EH (cell line): ENCODE measurements at places on chromosomes 5 and 9.

- DNase-seq, result peak; percentile 50
Observed at GRCh38 chr9:113876151-113876992, at the start of gene ZNF618. TSS of gene ZNF618 (plus strand) at chr9:113876309. CDS start at chr9:113876381, 72 bp downstream.

- no peak for DNase-seq
Observed at GRCh38 chr9:122113574-122113973, 20.5 kb upstream of the TTLL11 start.

GRCh38 chr9:110330484-110331105, 7.1 kb downstream of the TXNDC8 start:
- peak; percentile 75 for DNase-seq

- DNase-seq, result no peak
Observed at GRCh38 chr5:81007637-81008027, 47.5 kb downstream of the RASGRF2 start.

GRCh38 chr5:109741390-109741789, 51.7 kb downstream of the MAN2A1 start:
- DNase-seq, result no peak

DNA sequence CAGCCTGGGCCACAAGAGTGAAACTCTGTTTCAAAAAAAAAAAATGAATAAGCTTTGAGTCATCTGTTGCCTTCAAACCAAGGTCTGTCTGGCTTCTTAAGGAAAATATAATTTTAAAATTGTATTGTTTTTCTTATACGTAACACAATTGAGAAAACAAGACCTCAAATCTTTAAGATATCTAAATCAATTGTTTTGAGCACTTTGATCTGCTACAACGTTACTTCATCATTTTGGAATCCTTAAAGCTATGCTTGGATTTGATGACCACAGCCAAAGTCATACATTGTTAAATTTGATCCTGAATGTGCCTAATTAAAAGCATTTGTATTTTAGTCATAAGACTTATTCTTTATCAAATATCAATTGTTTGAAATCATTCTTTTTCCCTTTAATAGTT, 37.7 kb upstream of the VCAN start:
- DNase-seq, result peak; percentile 10

GRCh38 chr5:64632251-64632650, 58.1 kb upstream of the SHISAL2B start:
- DNase-seq, result peak; percentile 10

- DNase-seq, result no peak
Observed at GRCh38 chr5:80837679-80838078, 122.5 kb upstream of the RASGRF2 start.

- DNase-seq, result no peak
Observed at GRCh38 chr9:95666096-95666784, 149.5 kb upstream of the PTCH1 start.

DNA sequence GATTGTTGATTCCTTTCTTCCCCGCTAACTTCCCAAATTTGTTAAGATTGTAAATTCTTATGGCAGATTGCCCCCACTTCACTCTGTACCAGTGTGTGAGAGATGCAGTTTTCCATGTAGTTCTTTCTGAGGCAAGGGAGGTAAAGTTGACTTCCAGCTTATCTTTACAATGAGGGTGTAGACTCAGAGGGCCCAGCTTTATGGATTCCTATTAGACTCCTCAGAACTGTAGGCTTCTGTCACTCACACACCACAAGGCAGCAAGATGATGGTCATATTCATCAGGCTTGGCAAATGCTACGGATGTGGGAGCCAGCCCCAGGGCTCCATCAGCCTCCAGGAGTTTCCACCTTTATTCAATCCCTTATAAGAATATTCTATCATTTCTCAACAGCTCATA, 461.9 kb upstream of the KLF4 start:
- DNase-seq, result no peak

DNA sequence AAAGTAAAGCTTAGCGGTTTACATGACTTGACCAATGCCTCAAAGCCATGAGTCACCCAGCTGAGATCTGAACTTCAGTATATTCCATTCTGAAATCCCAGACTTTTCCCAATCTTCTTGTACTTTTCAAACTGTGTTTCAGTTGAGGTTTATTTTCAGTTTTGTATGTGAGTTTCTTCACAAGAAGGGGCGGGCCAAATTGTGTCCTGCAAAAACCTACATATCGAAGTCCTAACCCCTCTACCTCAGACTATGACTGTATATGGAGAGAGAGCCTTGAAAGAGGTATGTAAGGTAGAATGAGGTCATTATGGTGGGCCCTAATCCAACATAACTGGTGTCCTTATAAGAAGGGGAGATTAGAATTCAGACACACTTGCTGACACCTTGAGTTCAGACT, 666 bp upstream of the TLR4 start:
- peak; percentile 62 for DNase-seq

DNA sequence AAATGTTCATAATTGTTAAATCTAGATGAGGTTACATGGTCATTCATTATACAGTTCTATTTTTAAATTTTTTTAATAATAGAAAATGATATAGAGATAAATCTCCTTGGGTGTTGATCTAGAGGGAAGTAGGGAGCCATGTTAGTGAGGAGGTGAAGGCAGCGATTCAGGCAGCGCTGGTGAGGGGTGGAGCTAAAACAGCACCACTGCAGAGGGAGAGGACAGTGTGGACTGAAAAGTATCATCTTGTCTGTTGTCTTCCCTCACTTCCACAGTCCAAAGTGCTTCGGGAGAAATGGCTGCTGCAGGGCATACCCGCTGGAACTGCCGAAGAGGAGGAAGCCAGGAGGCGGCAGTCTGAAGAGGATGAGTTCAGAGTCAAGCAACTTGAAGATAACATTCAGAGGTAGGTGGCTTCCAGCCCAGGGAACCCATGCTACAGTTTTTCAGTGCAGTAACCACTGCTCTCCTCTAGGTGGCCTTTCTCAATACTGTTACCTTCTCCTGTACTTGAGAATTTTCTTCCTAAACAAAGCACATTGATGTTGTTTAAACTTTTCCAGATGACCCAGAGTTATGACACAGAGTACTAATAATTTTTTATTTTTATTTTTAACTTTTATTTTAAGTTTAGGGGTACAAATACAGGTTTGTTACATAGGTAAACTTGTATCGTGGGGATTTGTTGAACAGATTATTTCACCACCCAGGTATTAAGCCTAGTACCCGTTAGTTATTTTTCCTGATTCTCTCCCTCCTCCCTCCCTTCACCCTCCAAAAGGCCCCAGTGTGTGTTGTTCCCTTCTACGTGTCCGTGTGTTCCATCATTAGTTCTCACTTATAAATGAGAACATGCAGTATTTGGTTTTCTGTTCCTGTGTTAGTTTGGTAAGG, 100.5 kb downstream of the PALM2AKAP2 start:
- peak; percentile 52 for DNase-seq

- DNase-seq, result no peak
Observed at GRCh38 chr5:89232139-89232603, 349.2 kb upstream of the MEF2C start.

- no peak for DNase-seq
Observed at GRCh38 chr5:35853631-35854030, 3.1 kb upstream of the IL7R start.

DNA sequence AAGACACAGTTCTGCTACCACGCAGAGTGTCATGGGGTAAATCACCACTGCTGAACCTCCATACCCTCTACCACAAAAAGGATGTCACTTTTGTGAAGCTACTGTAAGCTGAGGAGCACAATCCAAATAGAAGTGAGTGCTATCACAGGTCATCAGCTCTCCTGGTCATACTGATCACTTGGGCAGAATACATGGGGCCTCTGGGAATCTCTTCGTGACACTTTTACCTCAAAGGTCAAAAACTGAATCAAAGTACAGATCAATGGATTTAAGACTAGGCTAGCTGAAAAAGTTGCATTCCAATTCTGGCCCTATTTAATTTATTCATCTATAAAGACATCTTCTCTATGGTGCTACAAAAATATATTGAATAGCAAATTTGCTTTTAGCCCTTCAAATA, 115.5 kb downstream of the MPDZ start:
- DNase-seq, result no peak

DNA sequence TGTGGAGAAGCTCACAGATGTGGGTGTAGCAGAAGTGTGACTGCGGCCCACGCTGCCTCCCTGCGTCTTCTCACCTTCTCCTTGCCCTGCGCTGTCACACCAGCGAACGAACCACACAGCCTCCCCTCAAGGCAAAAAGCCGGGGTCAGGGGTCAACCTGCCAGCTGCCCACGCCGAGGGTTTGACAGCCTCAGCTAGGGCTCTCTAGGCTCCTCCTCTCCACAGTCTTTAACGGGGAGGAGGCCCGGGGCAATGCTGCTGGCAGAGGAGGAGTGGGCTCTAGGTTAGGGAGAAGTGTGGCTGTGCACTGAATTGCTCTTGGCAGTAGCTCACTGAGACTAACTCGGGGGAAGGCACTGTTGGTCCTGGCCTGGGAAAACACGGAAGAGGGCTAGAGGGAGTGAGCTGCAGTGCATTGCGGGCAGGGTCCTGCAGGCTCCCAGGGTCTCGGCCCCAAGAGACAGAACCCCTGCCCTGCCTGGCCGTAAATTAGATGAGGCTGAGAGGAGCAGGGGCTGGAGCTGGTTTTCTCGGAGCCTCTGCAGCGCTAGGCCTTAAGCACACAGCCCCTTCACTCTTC, 4.2 kb upstream of the TRIM52 start:
- DNase-seq, result no peak

GRCh38 chr9:12708562-12709298, 15.5 kb downstream of the TYRP1 start:
- DNase-seq, result peak; percentile 61

- DNase-seq, result no peak
Observed at GRCh38 chr5:53766673-53767072, 206.2 kb downstream of the NDUFS4 start.

- no peak for DNase-seq
Observed at GRCh38 chr5:110267714-110268113, 458.8 kb downstream of the TMEM232 start.

GRCh38 chr5:142095035-142095434, 13.5 kb upstream of the NDFIP1 start:
- no peak for DNase-seq

DNA sequence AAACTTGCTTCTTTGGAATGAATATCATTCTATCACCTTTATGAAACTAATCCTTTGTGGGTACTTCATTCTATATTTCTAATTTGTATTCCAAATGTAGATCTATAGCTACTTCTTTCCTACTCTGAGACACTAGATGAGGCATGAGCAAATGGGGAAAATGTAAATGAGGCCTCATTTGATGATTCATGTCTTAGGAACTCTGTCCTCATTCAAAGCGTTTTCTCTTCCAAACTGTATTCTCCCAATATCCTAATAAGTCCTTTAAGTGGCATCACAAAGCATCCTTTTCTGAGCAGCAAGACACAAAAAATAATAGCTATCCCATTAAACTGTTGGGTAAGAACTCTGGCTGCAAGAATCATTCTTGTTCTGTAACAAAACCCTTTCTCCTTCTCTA, 56.1 kb downstream of the TTLL11 start:
- DNase-seq, result peak; percentile 86

- DNase-seq, result peak; percentile 95
Observed at GRCh38 chr5:77167695-77168121, 42.8 kb upstream of the PDE8B start.

DNA sequence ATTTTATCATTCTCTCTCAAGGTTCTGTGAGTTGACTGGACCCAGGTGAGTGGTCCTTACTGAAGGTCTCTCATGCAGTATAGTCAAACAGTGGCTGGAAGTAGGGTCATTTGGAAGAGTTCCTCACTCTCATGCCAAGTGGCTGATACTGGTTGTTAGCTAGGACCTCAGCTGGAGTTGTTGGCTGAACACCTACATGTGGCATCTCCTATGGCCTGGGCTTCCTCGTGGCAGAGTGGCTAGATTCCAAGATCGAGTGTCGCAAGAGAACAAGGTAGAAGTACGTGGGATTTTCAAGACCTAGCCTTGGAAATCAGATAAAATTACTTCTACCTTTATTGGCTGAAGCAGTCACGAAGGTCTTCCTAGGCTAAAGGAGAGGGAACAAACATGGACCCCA, 7.6 kb downstream of the SLC31A2 start:
- DNase-seq, result no peak

DNA sequence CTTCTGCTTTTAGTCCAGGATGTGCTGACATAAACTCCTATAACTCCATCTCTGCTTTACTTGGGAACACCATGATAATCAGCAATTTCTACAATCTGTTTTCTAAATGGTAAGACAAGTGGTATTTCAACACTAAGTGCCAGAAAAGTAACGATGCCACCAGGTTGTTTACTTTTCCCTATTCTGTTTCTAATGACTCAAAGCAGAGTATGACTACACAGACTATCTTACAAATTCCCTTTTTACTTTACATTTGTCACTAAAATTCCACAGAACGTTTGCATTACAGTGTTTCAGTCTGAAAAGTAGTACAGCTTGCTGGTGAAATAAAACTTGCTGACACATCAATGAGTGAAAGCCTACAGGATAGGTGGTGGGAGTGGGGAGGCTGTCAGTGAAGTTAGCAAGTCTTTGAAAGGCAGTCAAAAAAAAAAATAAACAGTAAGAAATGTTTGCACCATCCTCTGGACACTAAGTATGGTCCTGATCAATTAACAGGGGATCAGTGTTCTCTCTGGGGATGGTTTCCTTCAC, 186.5 kb downstream of the LURAP1L start:
- peak; percentile 23 for DNase-seq

GRCh38 chr5:142499591-142500226, 174.9 kb upstream of the SPRY4 start:
- DNase-seq, result peak; percentile 17

DNA sequence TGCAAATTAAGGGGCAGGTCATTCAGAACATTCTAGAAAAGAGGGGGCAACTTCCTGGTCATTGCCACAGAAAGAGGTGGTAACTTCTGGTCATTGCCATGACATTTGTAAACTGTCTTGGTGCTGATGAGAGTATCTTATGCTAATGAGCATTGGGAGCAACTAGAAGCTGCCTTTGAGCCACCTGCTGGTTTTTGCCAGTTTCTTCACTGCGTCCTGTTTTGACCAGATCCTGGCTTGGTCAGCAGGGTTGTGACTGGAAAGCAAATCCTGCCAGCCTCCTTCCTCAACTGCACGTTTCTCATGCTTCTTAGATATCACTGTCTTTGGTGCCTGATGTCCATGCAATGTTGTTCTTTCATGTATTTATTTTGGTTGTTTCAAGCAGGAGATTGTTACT, 53.2 kb upstream of the SPATA31C2 start:
- no peak for DNase-seq

DNA sequence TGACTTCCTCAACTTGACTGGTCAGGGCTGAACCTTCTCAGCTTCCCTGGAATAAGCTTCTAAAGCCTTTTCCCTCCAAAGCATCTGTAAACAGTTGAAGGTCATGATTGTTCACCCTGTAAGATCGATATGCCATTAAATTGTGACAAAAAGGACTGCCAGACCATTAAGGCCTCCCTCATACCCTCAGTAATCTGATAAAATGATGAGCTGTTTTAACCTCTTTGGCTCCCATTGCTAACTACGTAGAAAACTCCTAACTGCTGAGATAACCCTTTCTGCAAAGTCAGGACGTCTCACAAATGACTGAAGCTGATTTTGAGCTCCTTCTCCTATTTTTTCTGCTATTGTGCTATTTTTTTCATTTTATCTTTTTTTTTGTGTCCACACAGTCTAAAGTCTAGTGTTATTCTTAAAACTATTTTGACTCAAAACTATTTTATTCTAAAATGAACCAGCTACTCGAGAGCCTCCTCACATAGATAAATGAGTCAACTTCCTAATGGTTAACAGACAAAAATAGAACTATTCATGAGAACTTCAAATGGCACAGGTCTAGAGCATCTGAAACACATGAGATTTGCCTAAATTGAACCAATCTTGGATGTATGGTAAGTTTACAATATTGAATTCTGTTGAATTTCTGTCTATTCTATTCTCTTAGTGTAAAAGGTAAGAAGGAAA, 395.6 kb upstream of the TLE4 start:
- peak; percentile 64 for DNase-seq
